T-helper 17 cell (primary cell): ENCODE measurements at places on chromosomes 11 and 22.

- no peak for DNase-seq
These were observed 111.9 kb downstream of the ARHGAP20 start for GRCh38 chr11:110600322-110600721.

- no peak for DNase-seq
These were observed 24.2 kb upstream of the ANKK1 start for GRCh38 chr11:113363406-113363805.

DNA sequence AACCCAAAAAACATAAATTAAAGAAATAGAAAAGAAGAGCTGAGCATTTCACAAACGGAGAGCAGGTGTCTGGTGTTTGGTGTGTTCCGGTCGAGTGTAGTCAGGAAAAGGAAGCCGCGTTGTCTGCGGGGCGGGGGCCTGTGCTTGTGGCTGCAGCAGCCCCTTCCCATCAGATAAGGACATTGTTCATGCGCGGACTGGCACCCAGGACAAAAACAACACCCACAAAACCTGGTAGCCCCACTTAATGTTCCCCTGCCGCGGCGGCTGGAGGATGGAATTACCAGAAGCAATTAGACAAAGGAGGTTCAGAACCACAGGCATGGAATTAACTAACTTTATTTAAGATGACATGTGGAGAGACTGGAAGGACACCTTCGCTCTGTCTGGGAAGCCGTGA, 29.9 kb downstream of the KRTAP5-5 start:
- DNase-seq, result no peak

GRCh38 chr11:104464691-104465090, 300.7 kb upstream of the PDGFD start:
- DNase-seq, result no peak

- no peak for DNase-seq
These were observed 32.3 kb downstream of the MTMR2 start for GRCh38 chr11:95891423-95892170.

- no peak for DNase-seq
These were observed 186.5 kb downstream of the DYNC2H1 start for GRCh38 chr11:103295704-103296103.

DNA sequence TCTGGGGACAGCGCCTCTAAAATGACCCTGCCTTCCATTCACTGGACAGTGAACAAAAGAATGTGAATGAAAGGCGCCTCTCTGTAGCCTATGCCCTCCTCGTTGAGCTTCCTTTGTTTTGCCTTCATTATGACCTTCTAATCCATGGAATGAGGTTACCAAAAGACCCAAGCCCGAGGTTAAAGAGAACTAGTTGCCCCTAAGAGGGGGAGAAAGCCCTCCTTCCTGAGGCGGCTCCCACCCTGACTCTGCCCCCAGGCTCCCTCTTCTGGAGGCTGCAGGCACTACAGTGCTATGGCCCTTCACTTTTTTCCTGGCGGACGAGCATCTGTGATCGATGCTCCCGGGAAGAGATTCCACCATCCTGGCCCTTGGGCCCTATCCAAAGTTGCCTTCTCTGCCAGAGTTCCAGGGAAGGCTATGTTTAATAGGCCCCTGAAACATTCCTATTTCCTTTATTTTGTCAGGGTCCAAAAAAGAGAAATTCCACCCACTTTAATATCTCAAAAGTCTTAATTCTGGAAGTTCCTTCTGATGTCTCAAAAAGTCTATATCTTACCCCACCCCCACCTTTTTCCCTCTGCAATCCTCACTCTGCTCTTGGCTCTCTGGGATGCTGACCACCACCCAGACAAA, 147.3 kb downstream of the FEZ1 start:
- DNase-seq, result peak; percentile 40

DNA sequence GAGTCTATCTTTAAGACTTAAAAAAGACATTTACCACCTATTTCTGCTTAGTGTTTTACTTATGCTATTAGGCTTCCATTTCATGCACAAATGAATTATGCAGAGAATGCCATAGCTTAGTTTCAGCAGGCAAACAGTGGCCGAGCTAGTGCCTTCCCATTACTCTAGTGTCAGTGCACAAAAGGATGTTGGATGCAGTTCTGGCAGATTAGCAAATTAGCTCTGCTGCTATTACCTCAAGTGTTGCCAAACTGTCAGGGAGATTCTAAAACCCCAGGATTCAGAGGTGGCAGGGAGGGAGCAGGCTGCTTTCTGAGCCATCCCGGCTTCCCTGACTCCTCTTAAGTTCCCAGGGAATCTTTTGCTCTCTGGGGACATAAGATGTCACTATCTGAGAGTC, 209.4 kb upstream of the NCAM1 start:
- no peak for DNase-seq

DNA sequence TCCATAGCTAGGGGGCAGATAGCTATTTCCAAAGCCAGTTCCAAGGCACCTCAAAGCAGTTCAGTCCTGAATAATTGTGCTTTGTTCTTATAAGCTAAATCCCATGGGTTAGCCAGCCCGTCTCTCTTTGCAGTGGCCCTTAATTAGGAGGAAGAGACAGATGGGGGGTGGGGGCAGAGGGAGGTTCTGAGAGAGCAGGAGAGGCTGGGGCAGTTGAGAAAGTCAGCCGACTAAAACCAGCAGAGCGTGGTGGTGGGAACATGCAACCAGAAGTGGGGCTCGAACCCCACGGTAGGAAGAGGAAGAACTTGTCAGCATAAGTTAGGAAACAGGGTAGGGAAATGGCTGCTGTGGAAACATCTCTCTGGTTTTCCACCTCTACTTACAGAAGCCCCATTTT, 10.9 kb upstream of the SCN4B start:
- no peak for DNase-seq

DNA sequence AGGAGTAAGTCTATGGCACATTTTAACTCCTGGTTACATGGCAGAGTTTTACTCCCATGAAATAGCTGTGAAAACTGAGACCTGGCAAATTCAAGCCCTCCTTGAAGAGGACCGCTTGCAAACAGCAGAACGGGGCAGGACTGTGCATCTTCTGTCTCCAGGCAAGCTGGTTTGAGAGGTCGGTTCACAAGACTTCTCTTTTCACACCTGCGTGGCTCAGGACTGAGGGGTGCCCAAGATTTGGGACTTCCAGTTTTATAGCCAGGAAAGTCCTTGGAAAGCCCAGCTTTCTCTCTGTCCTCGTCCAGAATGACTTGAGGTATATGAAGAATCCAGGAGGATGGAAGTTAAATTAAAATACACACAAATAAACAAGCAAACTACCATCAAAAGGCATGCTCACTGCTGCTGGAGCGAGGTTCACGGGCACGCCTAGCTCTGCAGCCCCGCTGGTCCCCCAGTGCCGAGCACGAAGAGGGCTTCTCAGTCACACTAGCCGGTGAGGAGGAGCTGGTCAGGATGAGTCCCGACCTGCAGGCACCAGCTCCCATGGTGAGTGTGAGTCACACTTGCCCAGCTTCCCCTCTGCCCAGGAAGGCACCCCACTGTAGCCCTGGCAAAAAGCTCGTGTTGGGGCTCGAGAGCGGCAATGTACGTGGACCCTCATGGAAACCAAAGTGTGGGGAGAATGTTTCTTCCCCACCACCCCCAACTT, 1382.4 kb downstream of the BRD1 start:
- no peak for DNase-seq

GRCh38 chr22:25134028-25134427, 65.6 kb upstream of the CRYBB3 start:
- DNase-seq, result no peak

- DNase-seq, result no peak
These were observed 182.7 kb downstream of the ADAMTS15 start for GRCh38 chr11:130631119-130631518.

GRCh38 chr11:692824-693414, 2.1 kb downstream of the DEAF1 start:
- DNase-seq, result peak; percentile 57

- no peak for DNase-seq
These were observed 303.8 kb downstream of the METTL15 start for GRCh38 chr11:28412029-28412428.

- DNase-seq, result no peak
These were observed 78.5 kb downstream of the TRAF6 start for GRCh38 chr11:36431429-36432092.
